ENCODE measurements at places on chromosomes 3 and 15. TPM values are rescaled to one million over a fixed set of nuclear protein-coding genes. Genes with fewer than 3 reads are reported as not detected.
A peak's percentile ranks its signal among the peaks of the same experiment; 100 is the strongest.

DNA sequence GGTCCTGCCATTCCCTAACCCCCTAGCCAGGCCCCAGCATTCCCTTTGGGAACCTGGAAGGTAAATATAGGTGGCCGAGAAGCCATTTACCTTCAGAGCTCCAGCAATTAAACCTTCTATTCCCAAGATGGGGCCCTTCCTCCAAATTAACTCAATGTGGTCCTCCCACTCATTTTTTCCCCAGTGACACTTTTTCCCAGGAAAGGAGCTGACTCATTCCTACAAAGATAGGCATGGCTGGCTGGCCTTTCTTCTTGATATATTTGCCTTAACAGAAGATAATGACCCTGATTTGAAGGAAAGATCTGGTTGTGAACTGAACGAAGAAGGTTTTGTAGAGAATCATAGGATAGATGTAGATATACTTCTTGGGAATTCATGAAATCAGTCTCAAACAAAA is 279.0 kb upstream of the VEPH1 start:
- no peak overlapping the region for H3K27ac ChIP-seq
- H3K4me1 ChIP-seq: no peaks in the 10 kb centered on the region
- H3K27me3 ChIP-seq: no peaks in the 10 kb centered on the region
- no peak overlapping the region for H3K4me3 ChIP-seq
- H3K36me3 ChIP-seq: no peaks in the 10 kb centered on the region

- no peak overlapping the region for H3K27ac ChIP-seq
- no peak overlapping the region for H3K4me3 ChIP-seq
- H3K27me3 ChIP-seq: peaks cover 9% of the 10 kb centered on the region
- no peaks in the 10 kb centered on the region for H3K4me1 ChIP-seq
- DNase-seq: no peak
Measured at GRCh38 chr3:71881041-71881440, 96.1 kb upstream of the PROK2 start.

DNA sequence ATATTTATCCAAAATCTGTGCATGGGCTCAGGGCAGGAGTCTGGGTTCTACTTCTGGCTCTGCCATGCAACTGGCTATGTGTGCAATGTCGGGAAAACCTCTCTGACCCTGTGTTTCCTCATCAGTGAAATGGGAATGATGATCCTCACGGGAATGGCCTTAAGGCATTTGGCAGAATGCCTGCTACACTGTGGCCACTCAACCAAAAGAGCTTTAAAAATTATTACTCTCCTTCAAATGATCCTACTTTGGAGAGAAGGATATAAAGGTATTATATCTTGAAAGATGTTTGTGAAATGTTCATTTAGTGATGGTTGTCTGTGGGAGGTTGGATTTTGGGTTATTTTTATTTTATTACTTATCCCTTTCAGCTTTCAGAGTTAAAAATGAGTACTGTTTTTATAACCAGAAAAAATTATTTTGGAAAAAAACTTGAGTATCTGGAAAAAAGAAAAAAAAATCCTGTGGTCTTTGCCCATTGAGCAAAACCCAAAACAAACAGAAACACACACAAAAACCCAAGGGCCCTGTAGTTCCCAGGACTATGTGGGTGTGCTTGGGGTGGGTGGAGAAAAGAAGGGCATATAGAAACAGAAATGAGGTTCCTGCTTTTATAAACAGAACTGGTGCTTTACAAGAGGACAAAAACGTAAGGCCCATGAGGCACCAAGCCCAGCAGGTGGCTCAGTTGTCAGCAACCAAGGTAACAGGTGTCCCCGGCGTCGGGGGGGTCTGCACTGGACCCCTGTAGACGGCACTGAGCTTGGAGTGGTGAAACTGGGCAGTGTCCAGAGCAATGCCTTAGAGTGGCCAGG is 22.0 kb downstream of the RGMA start:
- no peak overlapping the region for H3K4me3 ChIP-seq
- no peaks in the 10 kb centered on the region for H3K4me1 ChIP-seq
- peaks cover 5% of the 10 kb centered on the region for H3K27me3 ChIP-seq
- no peak for DNase-seq
- no peak overlapping the region for H3K27ac ChIP-seq

GRCh38 chr3:76728426-76728825 is 311.5 kb upstream of the ROBO2 start:
- no peak overlapping the region for H3K4me3 ChIP-seq
- no peak overlapping the region for H3K27ac ChIP-seq
- H3K27me3 ChIP-seq: no peaks in the 10 kb centered on the region
- no peaks in the 10 kb centered on the region for H3K36me3 ChIP-seq
- DNase-seq: no peak

- no peaks in the 10 kb centered on the region for H3K27me3 ChIP-seq
- no peak for DNase-seq
- H3K4me3 ChIP-seq: no peak overlapping the region
- H3K27ac ChIP-seq: no peak overlapping the region
- H3K36me3 ChIP-seq: no peaks in the 10 kb centered on the region
- no peaks in the 10 kb centered on the region for H3K4me1 ChIP-seq
Measured at GRCh38 chr3:168284728-168285127, 189.0 kb upstream of the GOLIM4 start.

DNA sequence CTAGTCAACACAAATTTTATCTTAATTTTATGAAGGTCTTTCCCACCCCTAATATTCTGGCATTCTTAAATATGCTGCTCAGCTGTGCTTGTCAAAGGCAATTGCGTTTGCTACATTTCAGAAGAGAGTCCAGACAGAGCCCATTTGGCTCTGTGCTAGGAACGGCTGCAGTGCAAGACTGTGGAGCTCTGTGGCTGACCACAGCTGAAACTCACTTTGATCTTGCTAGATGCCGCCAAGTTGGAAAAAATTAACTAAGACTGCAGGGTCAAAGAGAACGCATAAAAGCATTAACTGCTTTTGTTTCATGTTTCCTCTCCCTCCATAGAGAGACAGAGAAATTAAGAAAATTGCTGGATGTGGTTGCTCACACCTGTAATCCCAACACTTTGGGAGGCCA is 7.6 kb upstream of the PPP1R2 start:
- H3K4me1 ChIP-seq: peaks cover 62% of the 10 kb centered on the region
- DNase-seq: no peak
- H3K4me3 ChIP-seq: peak overlapping the region; percentile 83
- H3K36me3 ChIP-seq: no peaks in the 10 kb centered on the region
- H3K27ac ChIP-seq: peak overlapping the region; percentile 91

DNA sequence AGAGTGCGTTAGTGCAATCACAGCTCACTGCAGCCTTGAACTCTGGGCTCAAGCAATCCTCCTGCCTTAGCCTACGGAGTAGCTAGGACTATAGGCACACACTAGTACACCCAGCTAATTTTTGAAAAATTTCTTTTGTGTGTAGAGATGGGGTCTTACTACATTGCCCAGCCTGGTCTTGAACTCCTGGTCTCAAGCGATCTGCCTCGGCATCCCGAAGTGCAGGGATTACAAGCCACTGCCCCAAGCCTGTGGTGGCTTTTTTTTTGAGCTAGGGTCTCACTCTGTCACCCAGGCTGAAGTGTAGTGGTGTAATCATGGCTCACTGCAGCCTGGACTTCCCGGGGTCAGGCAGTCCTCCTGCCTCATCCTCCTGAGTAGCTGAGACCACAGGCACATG is 17.1 kb downstream of the PCCB start:
- DNase-seq: no peak
- H3K4me1 ChIP-seq: no peaks in the 10 kb centered on the region
- no peak overlapping the region for H3K4me3 ChIP-seq
- peaks cover 5% of the 10 kb centered on the region for H3K36me3 ChIP-seq
- H3K27ac ChIP-seq: no peak overlapping the region

- H3K4me1 ChIP-seq: peaks cover 20% of the 10 kb centered on the region
- H3K27ac ChIP-seq: peak overlapping the region; percentile 91
- DNase-seq: no peak
- no peaks in the 10 kb centered on the region for H3K27me3 ChIP-seq
Measured at GRCh38 chr3:49029563-49029884, 326 bp upstream of the IMPDH2 start.

- H3K27ac ChIP-seq: peak overlapping the region; percentile 60
- peaks cover 77% of the 10 kb centered on the region for H3K4me1 ChIP-seq
- peaks cover 12% of the 10 kb centered on the region for H3K36me3 ChIP-seq
- no peak for DNase-seq
- H3K4me3 ChIP-seq: peak overlapping the region; percentile 63
- no peaks in the 10 kb centered on the region for H3K27me3 ChIP-seq
Measured at GRCh38 chr3:152381881-152382295, 113.2 kb downstream of the MBNL1 start.

TRIM71 gene
- total RNA-seq: 0.47 TPM

TMEM43 gene
- 50.2 TPM for total RNA-seq

MAP1A gene
- total RNA-seq: 1.7 TPM

TLR9 gene
- 0.27 TPM for total RNA-seq
